ENCODE measurements at places on chromosomes 12 and 14.

- no peak for DNase-seq
These were observed 59.7 kb downstream of the CAPZA3 start for GRCh38 chr12:18797604-18798003.

DNA sequence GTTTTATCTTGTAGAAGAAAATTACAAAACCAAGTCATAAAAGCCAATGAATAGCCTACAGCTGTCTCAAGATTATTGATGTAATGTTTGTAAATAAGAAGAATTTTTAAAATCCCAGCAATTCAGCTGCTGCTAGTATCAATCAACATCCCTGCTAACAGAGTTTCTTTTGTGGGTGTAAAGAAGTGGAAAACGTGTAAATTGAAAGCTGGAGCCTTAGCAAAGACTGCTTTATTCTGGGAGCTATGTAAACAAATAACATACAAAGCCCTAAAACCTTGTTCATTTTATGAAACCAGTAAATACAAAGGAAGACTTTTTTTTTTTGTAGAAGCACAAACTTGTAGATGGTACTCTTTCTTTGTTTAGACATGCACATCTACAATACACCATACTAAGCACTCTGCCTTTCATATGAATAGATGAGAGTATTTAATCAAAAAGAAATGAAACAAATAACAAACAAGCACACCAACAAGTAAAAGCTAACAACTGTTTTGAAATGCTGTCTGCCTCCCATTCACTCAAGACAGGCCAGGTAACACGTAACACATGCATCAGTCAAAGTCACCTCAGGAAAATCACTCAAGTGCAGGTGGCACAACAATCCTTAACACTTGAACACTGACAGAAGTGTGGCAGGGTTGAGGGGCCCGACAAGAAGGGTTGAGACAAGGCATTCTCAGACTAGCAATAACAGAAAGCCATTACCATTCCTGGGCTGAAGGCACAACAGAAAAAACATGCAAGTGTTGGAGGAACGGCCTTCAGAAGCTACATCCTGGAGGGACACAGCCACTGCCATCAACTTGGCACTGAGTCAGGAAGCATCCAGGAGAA, 1364.0 kb upstream of the SEL1L start:
- no peak for DNase-seq

DNA sequence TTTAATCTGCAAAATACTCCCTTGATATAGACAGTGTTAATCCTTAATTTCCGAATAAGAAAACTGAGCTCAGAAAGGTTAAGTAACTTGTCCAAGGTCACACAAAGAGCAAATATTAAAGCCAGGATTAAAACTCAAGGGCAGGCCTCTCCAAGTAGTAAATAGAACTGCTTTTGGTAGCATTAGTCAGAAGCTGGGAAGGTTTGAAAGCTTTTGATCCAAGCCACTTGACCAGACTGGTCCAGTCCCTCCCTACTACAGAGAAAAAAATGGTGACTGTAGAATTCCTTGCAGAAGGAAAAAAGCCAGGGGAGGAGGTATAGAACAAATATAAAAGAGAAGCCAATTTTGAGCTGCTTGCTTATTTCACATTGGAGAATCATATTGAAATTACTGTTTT, 111.5 kb downstream of the NT5DC3 start:
- no peak for DNase-seq

GRCh38 chr14:90965765-90966164, 94.7 kb downstream of the RPS6KA5 start:
- no peak for DNase-seq

DNA sequence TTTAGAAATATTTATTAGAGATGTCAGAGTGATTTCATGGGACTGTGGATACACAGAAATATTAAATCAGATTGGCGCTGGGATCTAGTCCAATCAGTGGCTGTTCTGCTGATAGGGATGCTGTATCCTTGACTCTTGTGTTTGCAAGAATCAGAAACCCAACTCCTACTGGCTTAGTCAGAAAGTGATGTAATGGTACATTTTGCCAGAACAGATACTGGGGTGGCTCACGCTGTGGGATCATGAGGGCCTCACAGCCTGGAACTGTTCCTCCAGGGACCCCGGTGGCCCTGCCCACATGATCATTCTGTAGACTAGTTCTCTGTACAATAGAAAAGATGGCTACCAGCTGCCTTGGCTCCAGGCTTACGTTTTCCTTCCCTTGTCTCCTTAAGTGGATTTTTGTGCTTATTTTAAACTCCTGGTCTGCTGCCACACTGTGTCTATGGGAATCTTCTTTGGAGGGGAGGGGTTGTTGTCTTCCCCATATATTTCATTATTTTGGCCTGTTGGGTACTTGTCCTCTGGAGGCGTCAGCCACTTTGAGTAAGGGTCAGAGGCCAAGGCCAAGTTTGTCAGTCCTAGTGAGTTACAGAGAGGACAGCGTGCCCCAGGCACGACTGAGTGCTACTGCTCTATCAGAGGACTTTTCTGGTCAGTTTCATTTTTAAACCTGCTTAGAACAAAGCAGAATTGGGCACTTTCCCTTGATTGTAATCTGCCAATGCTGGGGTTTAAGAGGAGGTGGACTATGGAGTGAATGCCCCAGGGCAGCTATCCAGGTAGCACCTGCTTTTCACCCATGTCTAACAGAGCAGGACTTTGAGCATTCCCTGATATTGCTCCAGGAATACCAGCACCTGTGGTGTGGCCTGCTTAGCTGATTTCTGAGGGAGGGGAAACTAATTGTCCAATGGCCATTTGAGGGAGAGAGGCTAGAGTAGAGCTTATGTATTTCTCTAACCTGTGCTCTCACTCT, 164.3 kb downstream of the SLC5A8 start:
- no peak for DNase-seq

DNA sequence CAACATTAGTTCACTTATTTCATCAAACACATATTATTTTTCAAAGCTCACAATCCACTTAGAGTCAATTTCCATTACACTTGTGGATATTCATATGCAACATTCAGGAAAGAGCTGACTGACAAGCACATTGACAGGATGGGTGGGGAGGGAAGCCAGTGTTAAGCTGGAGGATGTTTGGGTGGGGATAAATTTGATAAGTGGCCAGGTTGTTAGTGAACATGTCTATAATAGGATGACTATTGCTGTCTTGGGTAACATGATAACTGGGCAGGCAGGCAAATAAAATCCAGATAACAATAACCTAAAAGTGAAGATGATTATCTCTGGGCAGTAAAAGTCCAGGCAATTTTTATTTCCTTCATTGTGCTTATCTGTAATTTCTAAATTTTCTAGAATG, 73.8 kb upstream of the OSBPL8 start:
- DNase-seq, result no peak

GRCh38 chr14:23047034-23047634, 5.1 kb downstream of the PSMB11 start:
- DNase-seq, result no peak

GRCh38 chr14:85421186-85421877, 108.6 kb upstream of the FLRT2 start:
- DNase-seq, result no peak

GRCh38 chr14:30553311-30553989, 5.5 kb upstream of the G2E3 start:
- peak; percentile 37 for DNase-seq

Measured in activated CD4-positive, alpha-beta T cell treated with anti-CD3 and anti-CD28 coated beads for 48 hours (primary cell).